Astrocyte of the cerebellum (primary cell): ENCODE measurements at places on chromosomes 16 and 17.
A peak's percentile ranks its signal among the peaks of the same experiment; 100 is the strongest.

GRCh38 chr17:21286066-21286770 is 1.7 kb downstream of the MAP2K3 start:
- DNase-seq, result peak; percentile 95

GRCh38 chr17:82060614-82061013 is 5.0 kb downstream of the DUS1L start:
- DNase-seq, result no peak

GRCh38 chr16:58753711-58754134 is 19.6 kb upstream of the GOT2 start:
- no peak for DNase-seq

DNA sequence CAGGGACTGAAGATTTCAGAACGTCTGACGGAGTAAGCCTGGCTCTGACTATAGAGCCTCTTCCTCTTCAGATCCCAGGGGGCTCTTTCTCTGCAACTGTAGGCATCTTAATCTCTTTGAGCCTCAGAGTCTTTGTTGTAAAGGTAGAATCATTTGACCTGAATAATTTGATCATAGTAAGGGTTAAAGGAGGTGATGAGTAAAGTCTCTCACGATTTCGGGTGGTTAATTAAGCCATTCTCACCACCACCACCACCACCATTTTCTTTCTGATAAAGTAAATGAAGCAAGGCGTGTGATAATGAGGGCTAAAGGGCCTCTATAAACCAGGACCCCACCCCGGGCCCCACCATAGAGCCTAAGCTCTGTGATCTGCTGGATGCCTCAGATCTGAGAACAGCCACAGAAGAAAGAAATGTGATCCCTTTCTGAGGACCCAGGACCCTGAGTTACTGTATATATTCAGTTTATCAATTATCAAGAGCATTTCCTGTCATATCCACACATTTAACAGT is 33.0 kb upstream of the ADAMTS18 start:
- no peak for DNase-seq

GRCh38 chr16:26983426-26983825 is 83.3 kb upstream of the C16orf82 start:
- DNase-seq, result no peak

DNA sequence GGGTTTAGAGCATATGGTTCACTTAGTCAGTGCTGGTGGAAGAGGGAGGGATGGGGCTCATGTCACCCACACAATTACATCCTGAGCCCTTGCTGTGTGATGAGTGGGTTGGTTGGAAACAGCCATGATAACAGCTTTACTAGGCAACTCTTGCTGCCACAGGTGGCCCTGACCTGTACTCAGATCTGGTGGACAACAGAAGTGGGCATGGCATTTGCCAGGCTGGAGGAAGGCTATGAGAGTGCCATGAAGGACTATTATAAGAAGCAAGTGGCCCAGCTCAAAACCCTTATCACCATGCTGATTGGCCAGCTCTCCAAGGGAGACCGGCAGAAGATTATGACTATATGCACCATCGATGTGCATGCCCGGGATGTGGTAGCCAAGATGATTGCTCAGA is 105.8 kb downstream of the DNAH9 start:
- no peak for DNase-seq

DNA sequence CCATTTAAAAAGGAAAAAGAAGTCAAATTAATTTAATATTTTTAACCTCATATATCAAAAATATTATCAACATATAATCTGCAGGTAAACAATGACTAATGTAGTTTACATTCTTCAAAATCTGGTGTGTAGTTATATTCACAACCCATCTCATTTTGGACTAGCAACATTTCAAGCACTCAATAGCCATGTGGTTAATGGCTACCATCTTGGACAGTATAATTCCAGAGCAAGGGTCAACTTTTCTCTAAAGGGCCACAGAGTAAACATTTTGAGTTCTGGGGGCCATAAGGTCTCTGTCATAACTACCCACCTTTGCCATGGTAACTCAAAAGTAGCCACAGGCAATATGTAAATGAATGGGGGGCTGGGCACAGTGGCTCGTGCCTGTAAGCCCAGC is 153.9 kb downstream of the PARN start:
- DNase-seq, result no peak

DNA sequence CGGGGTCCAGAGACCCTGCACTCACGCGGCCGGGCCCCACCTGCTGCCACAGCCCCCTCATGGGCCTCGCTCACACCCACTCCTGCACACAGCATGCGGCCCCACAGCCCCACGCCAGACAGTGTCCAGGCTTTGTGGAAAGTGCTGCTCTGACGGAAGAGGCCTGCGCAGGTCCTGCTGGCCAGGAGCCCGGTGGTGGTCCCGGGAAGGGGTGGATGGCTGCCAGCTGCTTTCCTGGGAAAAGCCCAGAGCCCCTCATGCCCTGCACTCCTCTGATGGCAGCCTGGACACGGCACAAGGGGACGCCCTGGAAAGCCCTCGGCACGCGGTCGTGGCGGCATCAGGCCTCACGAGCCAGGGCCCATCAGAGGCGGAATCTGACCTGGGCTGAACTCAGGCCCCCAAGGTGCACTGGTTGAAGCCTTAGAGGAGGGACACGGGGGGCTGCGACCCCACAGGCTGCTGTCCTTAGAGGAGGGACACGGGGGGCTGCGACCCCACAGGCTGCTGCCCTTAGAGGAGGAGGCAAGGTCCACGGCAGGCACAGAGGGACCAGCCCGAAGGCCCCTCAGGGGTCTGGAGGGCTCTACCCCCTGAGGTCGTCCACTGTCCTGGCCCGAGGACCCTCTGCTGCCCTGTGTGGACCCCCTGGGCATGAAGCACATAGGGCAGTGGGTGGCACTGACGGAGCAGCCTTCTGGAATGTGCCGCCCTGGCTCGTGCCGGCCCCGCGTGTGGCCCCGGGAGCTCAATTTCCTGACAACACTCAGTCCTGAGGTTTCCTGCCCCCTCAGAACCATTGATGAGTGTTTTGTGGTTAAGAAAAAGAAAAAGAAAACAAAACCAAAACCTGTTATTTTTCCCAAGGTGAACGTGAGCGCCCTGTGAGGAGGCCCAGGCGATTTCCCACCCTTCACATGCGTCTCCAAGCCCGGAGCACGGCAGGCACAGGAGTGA is 22.1 kb downstream of the SOX8 start:
- no peak for DNase-seq

GRCh38 chr17:63503341-63503705 is 19.8 kb upstream of the KCNH6 start:
- no peak for DNase-seq

- DNase-seq, result no peak
These were observed 210.7 kb upstream of the NLRP1 start for GRCh38 chr17:5794881-5795506.

DNA sequence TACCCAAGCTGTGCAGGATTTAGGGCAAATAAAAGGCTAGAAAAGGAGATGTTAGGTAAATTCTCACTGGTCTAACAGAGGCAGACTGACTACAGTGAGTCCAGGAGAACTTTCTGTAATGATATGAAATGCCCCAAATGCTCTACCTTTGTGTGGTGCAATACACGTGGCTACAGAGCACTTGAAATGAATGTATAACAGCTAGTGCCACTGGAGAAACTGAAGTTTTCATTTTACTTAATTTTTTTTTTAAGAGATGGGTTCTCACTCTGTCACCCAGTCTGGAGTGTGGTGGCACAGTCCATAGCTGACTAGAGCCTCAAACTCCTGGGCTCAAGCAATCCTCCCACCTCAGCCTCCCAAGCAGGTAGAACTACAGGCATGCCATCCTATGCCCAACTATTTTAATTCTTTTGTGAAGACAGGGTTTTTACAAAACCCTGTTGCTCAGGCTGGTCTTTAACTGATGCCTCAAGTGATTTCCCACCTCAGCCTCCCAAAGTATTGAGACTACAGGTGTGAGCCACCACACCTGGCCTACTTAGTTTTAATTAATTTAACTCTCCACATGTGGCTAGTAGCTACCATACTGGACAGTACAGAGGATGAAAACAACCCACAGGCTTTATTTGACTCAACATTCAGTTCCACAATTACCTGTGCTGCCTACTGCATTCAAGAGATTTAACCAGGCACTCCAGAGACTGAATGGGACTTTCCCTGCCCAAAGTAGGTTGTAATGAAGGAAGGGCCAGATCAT is 84.8 kb upstream of the PLEKHM1 start:
- DNase-seq, result no peak

GRCh38 chr16:22681554-22682291 is 132.2 kb upstream of the HS3ST2 start:
- no peak for DNase-seq

GRCh38 chr17:41103896-41104295 is 1.3 kb upstream of the KRTAP4-9 start:
- DNase-seq, result no peak

DNA sequence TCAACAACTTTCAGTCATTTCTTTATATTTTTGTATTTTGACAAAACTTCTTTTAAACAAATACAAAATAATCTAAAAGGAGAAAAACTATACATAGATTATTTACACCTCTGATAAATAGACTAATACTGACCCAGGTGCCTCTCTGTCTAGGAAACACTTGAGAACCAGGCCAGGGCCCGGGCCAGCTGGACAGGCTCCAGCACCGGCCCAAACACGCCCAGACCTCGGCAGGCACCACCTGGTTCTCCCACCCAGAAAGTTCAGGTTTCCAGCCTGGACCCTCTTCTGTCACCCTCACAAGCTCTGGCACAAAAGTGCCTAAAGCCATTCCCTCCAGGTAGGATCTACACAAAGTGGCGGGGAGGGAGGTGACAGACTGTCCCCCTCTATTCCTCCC is 97.0 kb upstream of the DNAH17 start:
- no peak for DNase-seq
